Activated CD4-positive, CD25-positive, alpha-beta regulatory T cell (primary cell): ENCODE measurements at places on chromosomes 6 and 20.

DNA sequence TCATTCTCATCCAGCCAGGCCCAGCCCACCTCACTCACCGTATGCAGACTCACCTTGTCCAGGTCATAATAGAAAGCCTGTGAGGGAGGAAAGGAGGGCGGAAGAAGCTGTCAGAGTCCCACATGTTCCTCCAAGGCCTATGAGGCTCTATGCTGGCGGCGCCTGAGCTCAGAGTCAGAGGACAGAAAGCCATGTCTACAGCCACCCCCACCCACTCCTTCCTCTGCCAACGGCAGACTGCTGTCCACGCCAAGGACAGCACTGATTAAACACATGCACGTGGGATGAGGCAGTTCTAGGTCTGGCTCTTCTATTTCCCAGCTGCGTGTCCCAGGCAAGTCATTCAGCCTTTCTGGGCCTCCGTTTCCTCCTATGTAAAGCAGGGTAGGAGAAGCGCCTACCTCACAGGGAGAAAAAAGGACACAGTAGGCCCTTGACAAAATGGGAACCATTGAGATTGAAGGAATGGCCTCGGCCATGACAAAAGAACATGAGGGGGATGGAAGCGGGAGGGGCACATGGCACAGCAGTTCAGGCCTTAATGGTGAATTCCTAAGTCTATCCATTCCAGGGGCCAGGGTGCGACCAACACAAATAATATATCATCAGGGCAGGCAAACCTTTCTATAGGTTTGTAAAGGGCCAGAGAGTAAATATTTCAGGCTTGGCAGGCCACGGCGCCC is 80.1 kb downstream of the RIPOR3 start:
- no peak for DNase-seq

DNA sequence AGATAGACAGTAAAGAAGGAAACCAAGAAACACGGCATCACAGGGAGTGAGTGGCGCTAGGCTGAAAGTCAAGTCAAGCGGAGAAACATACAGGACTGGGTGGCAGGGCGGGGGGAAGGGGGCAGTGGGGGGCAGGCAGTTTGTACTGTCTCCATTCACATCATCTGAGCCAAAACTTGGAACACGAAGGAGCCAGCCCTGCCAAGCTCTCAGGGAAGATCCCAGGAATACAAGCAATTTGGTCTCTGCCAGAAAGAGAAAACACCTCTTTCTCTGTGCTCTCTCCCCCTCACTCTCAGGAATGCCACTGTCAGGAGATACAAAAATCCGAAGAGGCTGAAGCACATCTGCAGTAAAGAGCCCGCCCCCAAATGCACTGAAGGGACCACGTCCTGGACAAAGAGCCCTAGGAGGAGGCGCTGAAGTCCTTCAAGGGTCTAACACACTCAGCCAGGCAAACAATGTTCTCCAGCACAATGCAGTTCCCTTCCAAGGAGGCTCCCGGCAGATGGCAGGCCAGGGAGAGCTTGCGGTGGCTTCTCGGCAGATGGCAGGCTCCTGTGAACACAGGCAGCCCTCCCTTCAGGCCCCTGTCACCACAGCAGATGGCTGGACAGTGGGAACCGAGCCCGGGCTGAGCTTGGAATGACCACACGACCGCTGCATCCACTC is 90.0 kb downstream of the ATP9A start:
- DNase-seq: no peak

GRCh38 chr20:53984356-53985149 is 85.8 kb downstream of the BCAS1 start:
- DNase-seq: no peak

DNA sequence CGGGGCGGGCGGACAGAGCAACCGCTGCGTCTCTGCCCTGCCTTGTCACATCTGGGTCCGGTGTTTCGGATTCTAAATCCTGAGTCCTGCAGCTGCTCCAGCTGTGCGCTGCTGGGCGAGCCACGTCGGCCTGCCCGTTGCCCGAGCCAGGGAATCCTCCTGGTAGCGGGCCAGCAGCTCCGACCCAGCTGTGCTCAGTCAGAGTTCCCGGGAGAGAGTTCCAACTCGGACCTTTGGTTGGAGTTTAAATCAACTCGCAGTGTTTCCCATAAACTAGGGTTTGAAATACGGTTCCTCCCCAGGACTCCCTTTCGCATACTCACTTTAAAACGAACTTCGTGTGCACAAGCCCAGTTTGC is 315 bp upstream of the PDE10A start:
- DNase-seq: no peak

- no peak for DNase-seq
Measured at GRCh38 chr20:23569570-23569969, 1.3 kb upstream of the CST9L start.

GRCh38 chr6:94414041-94414440 is 994.7 kb upstream of the EPHA7 start:
- DNase-seq: no peak

- DNase-seq: no peak
Measured at GRCh38 chr6:155228546-155229166, 35.2 kb upstream of the CLDN20 start.

- DNase-seq: no peak
Measured at GRCh38 chr6:140636271-140636907, 1261.9 kb upstream of the CITED2 start.

DNA sequence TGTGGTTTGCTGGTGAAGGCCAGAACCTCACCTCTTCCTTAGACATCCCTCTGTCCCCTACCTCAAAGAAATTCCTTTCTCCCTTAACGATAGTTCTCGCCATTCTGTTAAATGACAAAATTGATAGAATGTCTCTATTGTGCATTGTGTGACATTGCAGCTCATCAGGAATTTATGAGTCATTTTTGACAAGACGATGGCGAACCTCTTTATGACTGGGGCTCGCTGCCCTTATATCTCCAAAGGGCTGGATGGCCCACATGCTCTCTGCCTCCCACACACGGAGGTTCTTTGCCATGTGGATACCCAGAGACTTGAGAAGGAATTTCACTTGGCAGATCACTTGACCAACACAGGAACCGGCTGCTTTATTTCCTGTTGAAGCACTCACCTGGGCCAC is 66.8 kb upstream of the RPS6KA2 start:
- DNase-seq: no peak

DNA sequence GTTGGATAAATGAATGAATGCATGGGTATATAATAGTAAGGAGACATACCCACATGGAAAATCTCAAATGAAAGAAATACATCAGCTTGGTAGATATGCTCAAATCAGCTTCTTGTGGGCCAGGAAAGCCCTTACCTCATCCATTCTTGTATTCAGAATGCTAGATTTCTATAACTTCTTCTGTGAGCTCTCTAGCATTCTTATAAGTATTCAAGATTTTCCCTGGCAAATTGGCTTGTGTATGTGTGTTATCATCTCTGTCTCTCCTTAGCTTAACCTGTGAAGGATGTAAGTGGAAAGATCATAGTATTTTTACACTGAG is 100.8 kb downstream of the OR2B2 start:
- no peak for DNase-seq

GRCh38 chr20:32238483-32239425 is 31.1 kb downstream of the POFUT1 start:
- DNase-seq: no peak
